ENCODE measurements at places on chromosomes 3 and 15.
A peak's percentile ranks its signal among the peaks of the same experiment; 100 is the strongest.

DNA sequence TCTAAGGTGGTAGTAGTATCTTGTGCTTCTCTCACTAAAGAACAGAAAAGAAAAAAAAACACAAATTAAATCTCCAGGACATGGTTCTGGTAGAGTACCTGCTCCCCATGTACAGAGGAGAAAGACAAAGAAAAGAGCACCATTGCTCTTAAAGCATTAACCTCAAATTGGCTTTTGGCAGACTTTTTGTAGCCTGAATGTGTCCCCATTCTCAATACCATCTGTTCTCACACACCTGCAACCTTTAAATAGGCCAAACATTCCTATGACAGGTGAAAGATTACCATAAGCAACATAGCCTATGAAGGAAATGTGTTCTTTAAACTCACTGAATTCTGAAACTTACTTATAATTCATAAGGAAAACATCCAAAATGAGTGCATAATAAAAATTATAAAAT, 68.0 kb downstream of the TIPARP start:
- no peak for DNase-seq

- DNase-seq: no peak
Observed at GRCh38 chr15:78943692-78944091, 1.2 kb downstream of the CTSH start.

- no peak for DNase-seq
Observed at GRCh38 chr3:25259871-25260270, 168.2 kb upstream of the RARB start.

DNA sequence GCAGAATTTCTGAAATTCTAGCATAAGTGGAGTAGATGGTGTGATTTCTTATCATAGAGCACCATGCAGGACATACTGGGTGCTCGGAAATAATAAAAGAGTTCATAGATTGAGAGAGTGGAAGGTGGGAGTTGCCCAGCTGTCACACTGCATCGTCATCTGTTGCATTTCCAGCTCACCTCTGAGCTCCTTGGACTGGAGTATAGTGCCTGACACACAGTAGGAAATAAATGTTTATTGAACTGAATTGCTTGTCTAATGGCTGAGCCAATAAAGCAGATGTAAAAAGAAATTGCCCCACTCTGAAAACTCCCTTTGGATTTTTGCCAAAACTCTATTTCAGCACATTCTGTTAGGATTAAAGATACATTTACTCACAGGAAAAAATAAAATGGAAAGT, 108.9 kb upstream of the UBE2E1 start:
- no peak for DNase-seq

DNA sequence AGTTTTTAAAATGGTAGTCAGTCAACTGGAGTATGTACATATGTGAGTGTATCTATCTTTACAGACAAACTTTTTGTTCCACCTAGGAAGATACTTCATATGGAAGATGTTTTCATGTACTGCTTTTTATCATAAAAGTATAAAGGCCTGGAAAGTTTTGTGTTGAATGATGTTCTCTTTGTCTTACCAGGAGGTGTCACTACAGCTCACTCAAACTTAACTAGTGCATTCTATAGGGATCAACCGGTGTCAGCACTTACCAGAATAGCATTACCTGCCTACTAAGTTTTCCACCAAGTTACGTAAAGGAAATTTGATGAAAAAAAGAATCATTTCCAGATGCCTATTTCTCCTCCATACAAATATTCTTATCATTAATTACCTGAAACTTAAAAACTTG, 522.6 kb upstream of the SEMA6D start:
- no peak for DNase-seq

DNA sequence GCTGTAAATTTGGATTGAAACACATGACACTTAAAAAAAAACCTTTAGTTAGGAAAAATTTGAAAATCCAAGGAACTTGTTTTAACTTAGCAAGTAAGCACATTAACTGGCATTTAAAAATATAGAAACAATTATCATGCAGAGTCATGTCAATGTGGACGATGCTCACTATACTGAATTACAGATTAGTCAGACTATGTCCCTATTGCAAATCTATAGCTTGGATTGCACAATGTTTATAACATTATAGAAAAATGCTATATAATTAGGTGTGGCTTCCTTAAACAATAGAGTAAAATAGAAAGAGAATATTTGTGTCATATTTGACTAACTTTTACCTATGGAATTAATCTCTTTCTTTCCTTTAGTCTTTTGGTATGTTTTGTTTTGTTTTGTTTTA, 48.4 kb upstream of the TUSC7 start:
- DNase-seq: no peak

DNA sequence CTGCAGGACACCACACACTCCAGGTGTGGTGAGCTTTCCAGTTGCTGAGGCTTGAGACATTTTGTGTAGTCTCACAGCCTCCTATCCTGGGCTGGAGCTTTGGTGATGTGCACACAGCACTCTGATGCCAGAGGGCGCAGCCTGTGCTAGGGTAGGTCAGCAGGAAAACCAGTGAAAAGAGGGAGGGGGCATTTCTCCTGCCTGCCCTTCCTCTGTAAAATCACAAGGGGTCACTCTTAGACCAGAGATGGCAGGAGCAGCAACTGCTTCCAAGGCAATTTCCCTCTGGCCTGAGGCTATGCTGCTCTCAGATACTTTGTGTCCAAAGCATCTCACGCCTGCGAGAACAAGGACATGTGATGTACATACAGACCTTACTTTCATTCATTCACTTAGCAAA, 16.5 kb upstream of the MUSTN1 start:
- DNase-seq: no peak

DNA sequence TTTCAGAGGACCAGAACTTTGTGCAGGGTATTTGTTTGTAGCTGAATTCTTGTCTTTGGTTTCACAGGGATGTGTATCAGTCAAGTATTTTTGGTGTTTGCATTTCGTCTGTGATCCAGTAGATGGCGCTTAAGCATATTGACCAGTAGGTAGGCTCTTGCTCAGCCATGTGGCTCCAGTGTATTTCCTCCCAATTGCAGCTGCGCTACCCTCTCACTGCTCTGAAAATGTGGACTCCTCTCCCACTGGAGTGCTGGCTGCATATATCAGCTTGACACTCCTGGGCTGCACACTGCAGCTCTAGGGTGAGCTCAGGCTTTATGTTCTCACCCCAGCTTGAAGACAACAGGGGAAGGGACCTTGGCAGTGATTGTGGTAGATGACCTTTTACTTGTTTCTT, 1264.3 kb upstream of the ALCAM start:
- peak; percentile 5 for DNase-seq

DNA sequence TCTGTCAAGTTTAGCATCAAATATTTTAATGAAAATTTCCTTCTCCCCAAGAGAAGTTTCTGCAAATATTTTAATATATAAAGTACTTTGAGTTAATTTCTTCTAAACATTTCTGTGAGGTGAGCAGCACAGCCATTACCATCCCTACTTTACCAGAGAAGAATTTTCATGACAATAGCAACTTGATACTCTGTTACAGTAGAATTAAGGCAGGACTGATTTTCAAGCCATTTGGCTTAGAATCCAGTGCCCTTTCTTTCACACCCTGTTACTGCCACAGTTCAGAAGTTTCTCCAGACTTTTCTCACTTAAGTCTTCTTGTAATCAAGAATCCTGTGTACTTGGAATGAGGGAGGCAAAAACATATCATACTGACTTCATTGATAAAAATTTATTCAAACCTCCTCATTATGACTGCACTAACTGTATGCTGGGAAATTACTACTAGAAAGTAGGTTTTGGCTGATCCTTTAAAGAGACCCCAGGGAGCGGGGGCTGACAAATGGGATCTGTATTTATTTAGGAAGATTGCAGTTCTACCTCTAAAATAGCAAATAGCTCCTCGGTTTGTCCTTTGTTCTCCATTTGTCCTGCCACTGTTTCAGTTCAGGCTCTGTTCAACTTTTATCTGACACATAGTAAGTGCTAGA, 557.0 kb upstream of the SGO1 start:
- DNase-seq: no peak

GRCh38 chr3:60080648-60081047, 1030.8 kb upstream of the CFAP20DC start:
- no peak for DNase-seq

- no peak for DNase-seq
Observed at GRCh38 chr3:129973853-129974563, 512 bp upstream of the TRH start.

- DNase-seq: no peak
Observed at GRCh38 chr3:33419948-33420347, 20.3 kb downstream of the UBP1 start.

- no peak for DNase-seq
Observed at GRCh38 chr15:53831907-53832770, 72.7 kb upstream of the WDR72 start.

- DNase-seq: no peak
Observed at GRCh38 chr3:156788846-156789245, 37.3 kb upstream of the LEKR1 start.

GRCh38 chr3:195071011-195071728, 199.8 kb downstream of the XXYLT1 start:
- no peak for DNase-seq

DNA sequence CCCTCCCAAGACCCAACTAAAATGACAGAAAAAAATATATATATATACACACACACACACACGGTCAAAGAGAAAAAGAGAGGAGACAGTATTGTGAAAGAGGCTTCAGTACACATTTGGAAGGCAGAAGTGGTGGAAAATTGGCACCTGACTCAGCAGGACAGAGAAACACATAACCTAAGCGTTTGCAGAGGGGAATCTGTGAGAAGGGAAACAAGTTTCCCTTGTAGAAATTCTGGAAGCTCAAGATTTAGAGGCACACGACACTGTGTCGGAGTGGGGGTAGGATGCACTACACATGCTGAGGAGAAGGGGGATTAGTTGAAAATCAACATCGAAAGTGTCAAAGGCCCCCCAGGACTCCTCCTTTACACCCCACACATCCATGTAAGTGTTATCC, 53.1 kb downstream of the PAK2 start:
- no peak for DNase-seq

- DNase-seq: no peak
Observed at GRCh38 chr3:71893122-71893521, 108.2 kb upstream of the PROK2 start.

- no peak for DNase-seq
Observed at GRCh38 chr3:13158871-13159270, 85.6 kb upstream of the IQSEC1 start.

GRCh38 chr3:62888180-62888579, 13.0 kb upstream of the CADPS start:
- no peak for DNase-seq

DNA sequence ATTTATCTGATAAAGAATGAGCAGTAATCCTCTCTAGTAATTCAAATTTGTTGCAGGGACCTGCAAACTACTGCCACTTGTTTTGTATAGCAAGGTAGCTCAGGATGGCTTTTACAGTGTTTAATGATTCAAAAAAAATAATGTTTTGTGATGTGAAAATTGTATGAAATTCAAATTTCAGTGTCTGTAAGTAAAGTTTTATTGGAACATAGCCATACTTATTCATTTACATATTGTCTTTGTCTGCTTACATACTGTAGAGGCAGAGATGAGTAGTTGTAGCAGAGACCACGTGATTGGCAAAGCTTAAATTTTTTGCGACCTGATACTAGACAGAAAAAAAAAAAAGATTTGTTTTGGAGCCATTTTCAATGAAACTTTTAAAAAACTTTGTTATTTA, 6.5 kb upstream of the UTS2B start:
- DNase-seq: no peak

GRCh38 chr3:114651555-114651954, 357.7 kb downstream of the TIGIT start:
- no peak for DNase-seq

DNA sequence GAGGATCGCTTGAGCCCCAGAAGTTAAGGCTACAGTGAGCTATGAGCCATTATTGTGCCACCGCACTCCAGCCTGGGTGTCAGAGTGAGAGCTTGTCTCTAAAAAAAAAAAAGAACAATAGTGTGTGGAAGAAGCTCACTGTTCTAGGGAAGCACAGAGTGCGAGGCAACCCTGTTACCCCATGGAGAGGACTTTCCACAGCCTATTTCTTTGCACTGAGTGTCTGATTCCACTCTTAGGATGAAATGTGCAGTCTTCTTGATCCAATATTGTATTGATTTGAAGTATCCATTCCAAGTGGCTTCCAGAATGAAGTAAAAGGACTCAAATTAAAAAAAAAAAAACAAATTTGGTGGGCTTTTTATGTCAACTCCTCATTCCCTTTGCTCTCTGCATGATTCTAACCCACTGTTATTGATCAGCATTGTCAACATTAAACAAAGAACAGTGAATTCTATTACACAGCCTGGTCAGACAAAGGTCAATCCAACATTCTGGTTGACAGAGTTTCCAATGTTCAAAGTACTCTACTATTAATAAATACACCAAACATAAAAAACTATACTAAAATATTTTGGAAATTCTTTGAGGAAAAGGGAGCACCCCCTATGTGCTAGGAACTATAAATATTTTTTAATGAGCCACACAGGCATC, 150.2 kb upstream of the PTPRG start:
- DNase-seq: no peak

GRCh38 chr3:86481031-86481430, 509.9 kb downstream of the VGLL3 start:
- no peak for DNase-seq

DNA sequence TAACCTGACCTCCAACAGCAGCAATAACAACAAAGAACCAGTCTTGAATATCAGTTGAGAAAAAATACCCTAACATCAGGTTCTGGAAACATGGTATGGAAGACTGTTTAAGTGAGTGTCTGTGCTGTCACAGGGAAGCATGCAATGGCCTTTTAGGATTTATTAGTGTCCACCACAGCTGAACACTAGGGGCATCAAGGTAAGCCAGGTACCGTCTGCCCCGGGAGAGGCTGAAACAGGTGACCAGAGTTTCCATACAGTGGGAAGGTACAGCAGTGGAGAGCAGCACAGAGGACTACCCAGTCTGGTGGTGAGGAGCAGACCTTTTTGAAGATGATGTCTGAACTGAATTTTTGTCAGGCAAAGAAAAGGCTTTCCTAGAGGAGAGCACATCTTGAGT, 18.4 kb downstream of the ZDHHC23 start:
- no peak for DNase-seq

GRCh38 chr15:90192961-90193786, 8.0 kb upstream of the SEMA4B start:
- no peak for DNase-seq

DNA sequence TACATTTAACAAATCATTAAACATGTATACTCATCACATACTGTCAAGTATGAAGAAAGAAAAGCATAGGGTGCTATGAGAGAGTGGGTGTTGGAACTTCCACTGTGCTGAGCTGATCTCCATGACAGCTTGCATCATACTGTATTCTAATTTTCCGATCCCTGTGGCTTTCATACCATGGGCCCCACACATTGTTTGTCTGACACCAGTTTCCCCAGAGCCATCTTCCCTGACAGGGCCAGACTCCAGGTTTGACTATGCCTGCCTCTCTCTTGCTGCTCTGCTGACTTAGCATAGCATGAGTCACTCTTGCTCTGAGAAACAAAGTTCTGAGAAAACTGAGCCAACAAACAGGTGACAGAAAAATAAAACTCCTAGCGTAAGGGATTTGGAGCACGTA, 37.0 kb upstream of the CASR start:
- DNase-seq: no peak

GRCh38 chr15:77784361-77785292, 151.9 kb upstream of the LINGO1 start:
- no peak for DNase-seq
